Stimulated activated naive CD4-positive, alpha-beta T cell (primary cell): ENCODE measurements at places on chromosomes 3 and 15.

GRCh38 chr3:164209363-164209762, 868.9 kb downstream of the SI start:
- DNase-seq: no peak

- no peak for DNase-seq
Observed at GRCh38 chr3:190012314-190012782, 108.3 kb downstream of the P3H2 start.

GRCh38 chr3:9867106-9867505, 12.9 kb downstream of the CIDEC start:
- DNase-seq: no peak

DNA sequence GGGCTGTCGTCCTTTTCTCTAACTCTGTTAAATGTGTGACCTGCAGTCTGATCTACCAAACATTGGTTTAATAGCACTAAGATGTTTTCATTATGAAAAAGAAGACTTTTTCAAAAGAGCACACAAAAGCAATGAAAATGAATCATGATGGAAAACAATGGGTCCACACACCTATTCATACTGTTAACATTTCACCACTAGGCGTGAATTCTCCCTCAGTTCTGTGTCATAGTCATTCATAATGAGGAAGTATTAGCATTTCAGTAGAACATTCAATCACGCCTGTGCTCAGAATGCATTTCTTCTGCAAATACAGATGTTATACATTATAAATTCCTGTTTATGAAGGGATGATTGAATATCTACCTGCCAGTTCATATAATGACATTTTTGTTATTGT, 35.9 kb downstream of the EIF4E3 start:
- no peak for DNase-seq

- no peak for DNase-seq
Observed at GRCh38 chr3:178059836-178060235, 476.4 kb upstream of the KCNMB2 start.

- no peak for DNase-seq
Observed at GRCh38 chr15:94036156-94036555, 195.2 kb upstream of the MCTP2 start.
